ENCODE measurements at places on chromosomes 7 and 10. TPM values are rescaled to one million over a fixed set of nuclear protein-coding genes. Genes with fewer than 3 reads are reported as not detected.

GRCh38 chr7:94111009-94111408 is 106.9 kb upstream of the BET1 start:
- H3K36me3 ChIP-seq, result no peaks in the 10 kb centered on the region
- no peak overlapping the region for H3K4me3 ChIP-seq
- no peak overlapping the region for H3K27ac ChIP-seq
- no peaks in the 10 kb centered on the region for H3K4me1 ChIP-seq
- ATAC-seq, result no peak

GRCh38 chr7:117041007-117041406 is 87.7 kb downstream of the ST7 start:
- peaks cover 5% of the 10 kb centered on the region for H3K4me1 ChIP-seq
- no peak for ATAC-seq
- H3K36me3 ChIP-seq, result no peaks in the 10 kb centered on the region
- no peak overlapping the region for H3K27ac ChIP-seq
- no peaks in the 10 kb centered on the region for H3K27me3 ChIP-seq
- no peak overlapping the region for H3K4me3 ChIP-seq

Gene ADAM8
- 3.4 TPM for total RNA-seq

Gene LRRD1
- total RNA-seq, result not detected

Gene INHBA
- 44.2 TPM for total RNA-seq

- H3K27ac ChIP-seq, result no peak overlapping the region
- H3K4me1 ChIP-seq, result no peaks in the 10 kb centered on the region
- no peaks in the 10 kb centered on the region for H3K27me3 ChIP-seq
- H3K4me3 ChIP-seq, result no peak overlapping the region
- no peak for ATAC-seq
Measured at GRCh38 chr10:121708728-121709674, 110.8 kb upstream of the FGFR2 start.

GRCh38 chr7:139034855-139035585 is 822 bp downstream of the ZC3HAV1L start:
- peak; percentile 40 for ATAC-seq
- peaks cover 26% of the 10 kb centered on the region for H3K36me3 ChIP-seq
- peak overlapping the region; percentile 85 for H3K27ac ChIP-seq
- peaks cover 21% of the 10 kb centered on the region for H3K4me1 ChIP-seq

DNA sequence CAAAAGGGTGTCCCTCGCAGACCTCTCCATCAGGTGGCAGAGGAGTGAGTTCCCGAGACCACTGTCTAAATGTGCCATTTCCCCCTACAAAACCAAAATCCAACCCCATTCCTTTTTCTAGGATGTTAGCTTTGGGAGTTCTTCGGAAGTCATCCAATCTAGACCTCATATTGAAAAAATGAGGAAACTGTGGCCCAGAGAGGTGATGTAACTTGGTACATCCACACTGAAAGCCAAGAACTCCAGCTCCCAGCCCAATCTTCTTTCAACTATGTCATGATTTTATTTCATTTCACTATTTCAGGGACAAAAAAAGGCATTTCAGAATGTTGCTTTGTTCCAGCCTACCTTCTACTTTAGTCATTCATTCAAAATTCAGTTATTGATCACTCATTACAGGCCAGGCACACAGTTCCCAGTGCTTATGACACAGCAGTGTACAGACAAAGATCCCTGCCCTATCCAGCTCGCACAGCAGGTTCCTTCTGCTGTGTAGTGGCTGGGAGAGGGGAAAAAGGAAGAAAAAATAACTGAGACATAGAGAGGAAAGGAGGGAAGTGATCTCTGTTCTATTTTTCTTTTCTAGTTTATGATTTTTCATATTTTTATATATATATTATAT is 35.8 kb downstream of the SCRN1 start:
- no peak overlapping the region for H3K4me3 ChIP-seq
- ATAC-seq, result peak; percentile 64
- H3K36me3 ChIP-seq, result peaks cover 65% of the 10 kb centered on the region

- H3K4me1 ChIP-seq, result no peaks in the 10 kb centered on the region
- no peaks in the 10 kb centered on the region for H3K27me3 ChIP-seq
- H3K36me3 ChIP-seq, result no peaks in the 10 kb centered on the region
- ATAC-seq, result no peak
- H3K27ac ChIP-seq, result no peak overlapping the region
Measured at GRCh38 chr10:90205340-90205739, 503.9 kb downstream of the KIF20B start.

DNA sequence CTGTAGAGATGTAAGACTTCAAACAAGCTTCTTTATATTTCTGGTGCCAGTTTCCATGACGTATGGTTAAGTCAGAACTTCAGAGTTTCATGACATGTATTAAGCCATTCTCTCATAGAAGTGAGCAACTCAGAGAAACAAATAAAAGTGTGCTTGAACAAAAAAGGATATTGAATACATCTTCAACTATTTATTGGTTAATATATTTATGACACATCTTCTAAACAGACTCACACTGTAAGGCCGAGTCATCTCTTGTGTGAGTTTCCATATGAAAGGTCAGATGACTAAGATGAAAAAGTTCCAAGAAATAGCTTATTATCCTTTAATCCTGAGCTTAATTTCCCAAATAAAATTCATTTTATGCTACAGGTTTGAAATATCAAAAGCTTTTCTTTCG is 105.5 kb upstream of the CSTF2T start:
- no peak for ATAC-seq
- no peaks in the 10 kb centered on the region for H3K36me3 ChIP-seq
- H3K4me1 ChIP-seq, result no peaks in the 10 kb centered on the region
- H3K4me3 ChIP-seq, result no peak overlapping the region
- no peak overlapping the region for H3K27ac ChIP-seq
- H3K27me3 ChIP-seq, result no peaks in the 10 kb centered on the region

Gene NRAP
- not detected for total RNA-seq

DNA sequence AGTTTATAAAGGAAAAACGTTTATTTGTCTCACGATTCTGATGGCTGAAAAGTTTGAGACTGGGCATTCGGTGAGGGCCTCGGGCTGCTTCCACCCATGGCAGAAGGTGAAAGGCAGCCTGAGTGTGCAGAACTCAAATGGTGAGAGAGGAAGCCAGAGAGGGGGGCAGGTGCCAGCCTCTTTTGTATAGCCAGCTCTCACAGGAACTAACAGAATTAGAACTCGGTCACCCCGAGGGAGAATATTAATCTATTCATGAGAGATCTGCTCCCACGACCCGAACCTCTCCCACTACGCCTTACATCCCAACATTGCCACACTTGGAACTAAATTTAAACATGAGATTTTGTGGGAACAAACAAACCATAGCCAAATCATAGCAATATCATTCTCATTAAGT is 112.6 kb downstream of the ZPBP start:
- peaks cover 3% of the 10 kb centered on the region for H3K27me3 ChIP-seq
- H3K4me3 ChIP-seq, result no peak overlapping the region
- no peaks in the 10 kb centered on the region for H3K36me3 ChIP-seq
- ATAC-seq, result no peak

DNA sequence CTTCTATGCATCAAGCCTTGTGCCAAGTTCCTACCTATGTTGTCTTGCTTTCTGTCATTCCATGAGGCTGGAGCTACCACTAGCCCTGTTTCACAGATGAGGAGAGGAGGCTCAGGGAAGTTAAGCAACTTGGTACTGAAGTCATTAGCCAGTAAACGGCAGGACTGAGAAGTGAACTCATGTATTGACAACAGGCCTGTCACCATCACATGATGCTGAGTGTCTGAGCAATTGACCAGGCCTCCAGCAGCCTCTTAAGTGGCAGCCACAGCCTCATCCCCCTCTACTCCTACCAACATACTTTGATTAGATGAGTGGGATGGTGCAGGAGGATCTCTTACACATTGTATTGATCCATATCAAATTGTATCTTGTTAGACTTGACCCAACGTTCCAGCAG is 317.6 kb downstream of the GRID1 start:
- no peaks in the 10 kb centered on the region for H3K4me1 ChIP-seq
- no peak overlapping the region for H3K4me3 ChIP-seq
- H3K27me3 ChIP-seq, result no peaks in the 10 kb centered on the region
- ATAC-seq, result no peak

Gene MAD1L1
- 32.5 TPM for total RNA-seq

DNA sequence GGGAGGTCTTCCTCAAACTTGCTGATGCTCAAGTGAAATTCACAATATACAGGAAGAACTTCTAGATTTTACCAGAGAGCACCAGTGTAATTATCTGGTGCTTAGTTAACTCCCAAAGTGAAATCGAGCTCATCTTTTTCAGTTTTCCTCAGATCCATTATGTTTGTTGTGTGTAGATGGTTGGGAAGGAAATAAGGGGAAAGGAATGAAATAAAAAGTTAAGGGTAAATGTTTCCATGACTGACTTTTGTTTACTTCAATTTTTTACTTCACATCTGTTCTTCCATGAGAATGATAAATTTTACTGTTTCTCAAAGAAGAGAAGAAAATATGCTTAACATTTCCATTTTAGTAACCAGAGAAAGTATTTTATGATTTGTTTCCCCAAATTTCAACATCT is 21.3 kb downstream of the FAM107B start:
- H3K4me1 ChIP-seq, result peaks cover 39% of the 10 kb centered on the region
- no peaks in the 10 kb centered on the region for H3K36me3 ChIP-seq
- H3K27ac ChIP-seq, result no peak overlapping the region
- ATAC-seq, result no peak
- no peak overlapping the region for H3K4me3 ChIP-seq

Gene HECW1
- total RNA-seq, result 0.13 TPM

DNA sequence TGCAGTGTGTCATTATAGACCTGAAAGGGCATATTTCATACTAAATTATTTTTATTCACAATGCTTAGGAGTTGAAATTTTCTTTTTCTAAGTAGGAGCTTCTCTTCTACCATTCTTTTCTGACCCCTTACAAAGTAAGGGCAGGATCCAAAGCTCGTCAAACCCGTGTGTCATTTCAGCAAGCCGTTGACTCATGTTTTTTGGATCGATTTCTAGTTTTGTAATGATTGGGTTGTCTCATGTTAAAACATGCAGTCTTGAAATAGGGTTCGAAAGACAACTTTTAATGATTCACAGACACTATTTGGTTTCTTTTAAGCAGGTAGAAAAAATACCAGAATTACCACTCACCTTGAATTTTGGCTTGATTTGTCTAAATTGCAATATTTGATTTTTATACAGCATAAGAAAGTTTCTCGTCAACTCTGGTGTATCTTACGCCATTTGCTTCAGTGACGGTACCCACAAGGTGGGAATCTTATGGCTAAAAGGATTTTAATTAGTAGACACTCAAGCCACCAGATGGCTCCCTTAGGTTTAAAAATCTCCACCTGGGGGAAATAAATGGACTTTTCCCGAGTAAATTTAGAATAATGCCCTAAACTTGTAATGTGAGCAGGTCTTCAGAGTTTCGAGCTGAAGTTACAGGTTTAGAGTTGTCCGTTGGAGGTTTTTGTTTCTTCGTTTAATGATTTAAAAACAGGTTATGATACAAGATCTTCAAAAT is 283.4 kb downstream of the CCDC3 start:
- H3K4me3 ChIP-seq, result no peak overlapping the region
- no peak for ATAC-seq
- no peaks in the 10 kb centered on the region for H3K4me1 ChIP-seq

GRCh38 chr7:30925913-30926312 is 14.3 kb downstream of the AQP1 start:
- H3K4me3 ChIP-seq, result no peak overlapping the region
- H3K27me3 ChIP-seq, result no peaks in the 10 kb centered on the region
- H3K27ac ChIP-seq, result no peak overlapping the region
- ATAC-seq, result no peak
- H3K4me1 ChIP-seq, result peaks cover 18% of the 10 kb centered on the region
- peaks cover 64% of the 10 kb centered on the region for H3K36me3 ChIP-seq

- peaks cover 81% of the 10 kb centered on the region for H3K4me1 ChIP-seq
- no peaks in the 10 kb centered on the region for H3K27me3 ChIP-seq
- H3K27ac ChIP-seq, result peak overlapping the region; percentile 57
- peaks cover 7% of the 10 kb centered on the region for H3K36me3 ChIP-seq
Measured at GRCh38 chr7:150384406-150385301, 5.5 kb downstream of the ZNF775 start.

- H3K36me3 ChIP-seq, result no peaks in the 10 kb centered on the region
- no peaks in the 10 kb centered on the region for H3K4me1 ChIP-seq
- no peak for ATAC-seq
Measured at GRCh38 chr7:86158111-86158510, 485.6 kb upstream of the GRM3 start.

Gene OR2A14
- total RNA-seq, result not detected

GRCh38 chr7:36810032-36810431 is 85.7 kb upstream of the AOAH start:
- H3K27ac ChIP-seq, result no peak overlapping the region
- H3K4me1 ChIP-seq, result no peaks in the 10 kb centered on the region
- ATAC-seq, result no peak
- H3K27me3 ChIP-seq, result no peaks in the 10 kb centered on the region
- no peaks in the 10 kb centered on the region for H3K36me3 ChIP-seq
- no peak overlapping the region for H3K4me3 ChIP-seq

Gene SLC26A4
- total RNA-seq, result 0.42 TPM

- no peaks in the 10 kb centered on the region for H3K4me1 ChIP-seq
- no peak overlapping the region for H3K4me3 ChIP-seq
- H3K27ac ChIP-seq, result no peak overlapping the region
- no peaks in the 10 kb centered on the region for H3K36me3 ChIP-seq
- ATAC-seq, result no peak
Measured at GRCh38 chr10:92742331-92743228, 52.8 kb downstream of the HHEX start.

Gene ARHGEF5
- total RNA-seq, result 2.6 TPM

DNA sequence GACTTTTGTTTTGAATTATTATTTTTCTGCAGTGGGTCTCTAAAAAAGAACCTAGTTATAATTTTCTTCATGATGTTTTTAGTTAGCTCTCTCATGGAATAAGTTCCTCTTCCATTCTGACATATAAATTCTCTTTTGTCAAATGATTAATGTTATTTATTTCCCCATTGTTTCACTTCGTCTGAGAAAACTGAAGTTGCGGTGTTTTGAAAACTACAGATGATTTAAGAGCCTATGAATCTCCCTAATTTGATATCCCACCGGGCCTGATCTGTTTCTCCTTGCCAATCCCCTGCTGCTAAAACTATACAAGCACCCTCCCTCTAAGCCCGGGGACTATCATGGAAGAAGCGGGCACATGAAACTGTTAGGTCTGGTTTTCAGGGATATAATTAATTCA is 41.4 kb downstream of the HTR7 start:
- H3K27ac ChIP-seq, result no peak overlapping the region
- H3K36me3 ChIP-seq, result no peaks in the 10 kb centered on the region
- no peaks in the 10 kb centered on the region for H3K4me1 ChIP-seq
- no peaks in the 10 kb centered on the region for H3K27me3 ChIP-seq
- no peak for ATAC-seq

Measured in gastroesophageal sphincter (tissue), 4 donors.